ENCODE measurements at places on chromosomes 4 and X.

GRCh38 chrX:643241-643595 lies 12.6 kb downstream of the SHOX start:
- DNase-seq, result no peak

GRCh38 chr4:145734576-145735346 lies 54.8 kb downstream of the C4orf51 start:
- DNase-seq, result no peak

GRCh38 chrX:7233580-7234406 lies 85.8 kb upstream of the PUDP start:
- DNase-seq, result no peak

GRCh38 chr4:183416879-183417755 lies 27.3 kb upstream of the CDKN2AIP start:
- DNase-seq, result no peak

GRCh38 chrX:136061696-136062095 lies 76.5 kb downstream of the SLC9A6 start:
- DNase-seq, result no peak

GRCh38 chr4:154577324-154577723 lies 13.2 kb downstream of the FGA start:
- DNase-seq, result no peak

GRCh38 chrX:53279296-53280237 lies 1.8 kb downstream of the IQSEC2 start:
- DNase-seq, result no peak

- DNase-seq, result no peak
These were observed 7.4 kb downstream of the ARHGAP10 start for GRCh38 chr4:147739239-147739823.

DNA sequence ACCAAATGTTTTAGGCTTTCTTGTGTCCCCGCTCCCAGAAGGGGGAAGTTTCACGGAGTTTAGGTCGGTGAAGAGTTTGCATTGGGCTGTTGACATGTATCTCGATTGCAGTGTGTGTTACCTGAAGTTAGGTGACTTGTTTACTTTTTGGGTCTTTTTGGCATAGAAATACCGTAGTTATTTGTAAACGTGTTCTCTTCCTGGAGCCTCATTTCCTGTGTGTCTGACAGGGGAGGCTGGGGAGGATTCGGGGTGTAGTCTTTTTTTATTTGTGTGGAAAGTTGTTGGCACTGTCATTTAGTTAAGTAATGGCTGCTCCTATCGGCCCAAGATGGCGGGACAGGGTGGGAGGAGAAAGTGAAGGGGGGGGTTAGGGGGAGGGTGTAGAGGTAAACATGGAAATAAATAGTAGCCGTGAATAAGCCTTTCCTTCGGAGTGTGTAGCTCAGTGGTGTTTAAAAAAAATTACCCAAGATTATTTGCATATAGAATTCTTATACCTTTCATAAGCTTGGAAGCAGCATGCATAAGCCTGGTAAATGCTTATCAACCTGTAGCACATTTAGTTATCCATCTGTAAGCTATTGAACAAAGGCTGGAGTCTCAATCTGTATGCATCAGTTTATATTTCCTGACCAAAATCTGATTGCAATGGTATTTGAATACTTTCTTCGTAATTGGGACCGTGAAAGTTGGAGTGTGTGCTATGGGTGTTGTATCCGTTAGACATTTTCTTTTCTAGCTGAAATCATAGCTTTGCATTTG lies 1.6 kb downstream of the KDM6A start:
- peak; percentile 3 for DNase-seq

DNA sequence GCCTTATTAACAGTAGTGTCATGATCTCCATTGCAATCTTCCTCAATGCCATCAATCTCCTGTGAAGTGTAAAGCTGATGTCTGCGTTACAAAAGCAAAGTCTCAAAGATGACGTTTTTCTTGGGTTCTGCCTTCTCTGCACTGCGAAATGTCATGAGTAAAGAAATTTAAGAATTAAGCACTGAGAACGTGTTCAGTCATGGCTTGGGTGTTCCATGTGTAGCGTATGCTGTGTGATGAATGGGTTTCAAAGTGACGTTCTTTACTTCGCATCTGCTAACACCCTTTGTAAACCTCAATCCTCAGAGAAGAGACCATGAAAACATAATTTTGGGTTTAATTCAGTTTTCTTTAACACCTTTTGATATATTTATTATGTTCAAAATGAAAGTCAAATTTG lies 999 bp downstream of the NAP1L5 start:
- no peak for DNase-seq

DNA sequence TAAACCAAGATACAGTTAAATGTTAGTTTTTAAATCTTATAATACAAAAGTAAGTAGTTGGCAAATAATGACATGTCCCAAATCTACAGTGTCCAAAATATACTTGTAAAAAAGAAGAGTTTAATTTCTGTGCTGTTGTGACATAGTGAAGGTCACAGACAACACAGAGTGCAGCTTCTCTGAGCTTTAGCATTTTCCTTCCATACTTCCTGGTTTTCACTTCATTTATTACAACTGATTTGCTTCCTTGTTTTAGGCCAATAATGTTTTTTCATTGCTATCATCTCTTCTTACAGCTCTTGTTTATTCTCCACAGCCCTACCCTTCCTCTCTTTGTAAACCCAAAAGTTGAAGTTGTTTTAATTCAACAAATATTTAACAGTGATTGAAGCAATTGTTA lies 132.4 kb upstream of the TET2 start:
- no peak for DNase-seq

GRCh38 chrX:109926743-109927662 lies 75.9 kb upstream of the TMEM164 start:
- DNase-seq, result no peak

- DNase-seq, result peak; percentile 45
These were observed 158.7 kb downstream of the SPRY1 start for GRCh38 chr4:123555233-123555806.

GRCh38 chrX:22748093-22748999 lies 251.4 kb upstream of the DDX53 start:
- peak; percentile 1 for DNase-seq

GRCh38 chrX:50188859-50189600 lies 11.8 kb downstream of the AKAP4 start:
- no peak for DNase-seq

- DNase-seq, result no peak
These were observed 12.3 kb downstream of the PPP3CA start for GRCh38 chr4:101334963-101335572.

- DNase-seq, result no peak
These were observed 278.0 kb upstream of the GNPDA2 start for GRCh38 chr4:45004326-45004725.

- no peak for DNase-seq
These were observed 106.0 kb downstream of the IQCM start for GRCh38 chr4:149709640-149710039.

DNA sequence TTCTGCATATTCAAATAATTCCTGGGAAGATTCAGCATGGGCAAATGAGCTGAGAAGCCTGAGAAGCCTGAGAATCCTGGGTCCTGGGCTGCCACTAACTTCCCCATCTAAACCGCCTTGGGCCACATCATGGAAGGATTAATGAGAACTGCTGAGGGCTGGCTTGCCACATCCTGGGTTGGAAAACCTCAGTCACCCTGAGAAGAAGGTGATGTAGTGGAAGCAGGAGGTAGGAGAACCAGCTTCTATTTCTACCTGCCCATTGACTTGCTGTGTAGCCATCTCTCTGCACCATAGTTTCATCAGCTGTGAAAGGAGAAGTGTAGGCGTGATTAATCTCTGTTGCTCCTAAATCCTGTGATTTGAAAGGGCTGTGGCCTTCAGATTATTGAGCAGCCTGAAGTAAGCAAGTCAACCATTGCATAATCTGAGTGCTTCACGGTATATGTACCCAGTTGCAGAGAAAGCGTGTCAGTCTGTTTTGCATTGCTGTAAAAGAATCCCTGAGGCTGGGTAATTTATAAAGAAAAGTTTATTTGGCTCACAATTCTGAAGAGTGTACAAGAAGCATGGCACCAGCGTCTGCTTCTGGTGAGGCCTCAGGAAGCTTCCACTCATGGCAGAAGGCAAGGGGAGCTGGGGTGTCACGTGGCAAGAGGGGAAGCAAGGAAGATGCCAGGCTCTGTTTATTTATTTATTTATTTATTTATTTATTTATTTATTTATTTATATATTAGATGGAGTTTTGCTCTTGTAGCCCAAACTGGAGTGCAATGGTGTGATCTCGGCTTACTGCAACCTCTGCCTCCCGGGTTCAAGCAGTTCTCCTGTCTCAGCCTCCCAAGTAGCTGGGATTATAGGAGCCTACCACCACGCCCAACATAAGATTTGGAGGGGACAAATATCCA lies 140.9 kb upstream of the ATP6AP2 start:
- no peak for DNase-seq

GRCh38 chr4:61451935-61452334 lies 251.8 kb downstream of the ADGRL3 start:
- no peak for DNase-seq

DNA sequence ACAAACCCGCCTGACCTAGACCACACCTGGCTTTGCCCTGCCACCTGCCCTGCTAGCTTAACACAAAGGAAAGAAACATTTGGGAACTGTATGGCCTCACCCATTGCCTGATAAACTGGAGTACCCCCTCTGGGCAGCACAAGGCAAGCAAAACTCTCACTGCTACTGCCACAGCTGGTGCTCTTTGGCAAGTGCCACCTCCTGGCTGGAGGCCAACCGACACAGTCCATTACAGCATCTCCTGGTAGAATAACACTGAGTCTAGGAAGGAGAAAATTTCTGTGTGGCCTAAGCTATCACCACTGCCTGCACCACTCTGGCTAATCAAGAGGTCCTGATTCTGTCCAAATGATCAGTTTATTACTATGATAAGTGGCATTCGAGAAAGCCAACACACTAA lies 18.9 kb upstream of the SPANXN3 start:
- no peak for DNase-seq

- DNase-seq, result no peak
These were observed 320.0 kb downstream of the ADGRL3 start for GRCh38 chr4:61520166-61520565.

DNA sequence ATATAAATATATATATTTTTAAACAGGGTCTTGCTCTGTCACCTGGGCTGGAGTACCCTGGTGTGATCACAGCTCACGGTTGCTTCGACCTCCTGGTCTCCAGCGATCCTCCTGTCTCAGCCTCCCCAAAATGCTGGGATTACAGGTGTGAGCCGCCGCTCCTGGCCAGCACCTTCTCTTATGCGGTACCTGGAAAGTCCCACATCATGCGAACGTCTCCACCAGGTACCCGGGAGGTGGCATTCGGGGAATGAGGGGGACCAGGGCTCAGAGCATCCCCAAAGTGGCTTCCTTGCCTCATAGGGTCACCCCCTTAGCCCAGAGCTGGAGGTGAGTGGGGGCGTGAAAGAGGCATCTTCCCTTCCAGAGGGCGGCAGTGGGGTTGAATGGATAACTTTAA lies 84.0 kb upstream of the PPP2R3B start:
- no peak for DNase-seq

DNA sequence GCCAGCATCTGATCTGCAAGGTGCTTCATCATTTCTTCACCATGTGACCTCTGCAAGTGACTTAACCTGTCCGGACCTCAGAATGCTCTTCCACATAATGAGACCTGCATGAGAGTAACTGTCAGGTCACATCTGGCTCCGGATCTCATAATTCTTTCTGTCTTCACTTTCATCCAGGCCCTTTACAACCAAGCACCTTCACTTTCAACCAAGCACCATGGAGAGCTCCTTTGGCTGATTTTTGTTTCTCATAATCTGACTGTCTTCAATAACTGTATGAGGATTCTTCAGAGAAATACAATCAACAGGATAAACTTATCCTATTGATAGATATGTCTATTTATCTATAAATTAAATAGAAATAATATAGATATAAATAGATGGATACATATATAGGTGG lies 148.1 kb downstream of the VCX3A start:
- no peak for DNase-seq

DNA sequence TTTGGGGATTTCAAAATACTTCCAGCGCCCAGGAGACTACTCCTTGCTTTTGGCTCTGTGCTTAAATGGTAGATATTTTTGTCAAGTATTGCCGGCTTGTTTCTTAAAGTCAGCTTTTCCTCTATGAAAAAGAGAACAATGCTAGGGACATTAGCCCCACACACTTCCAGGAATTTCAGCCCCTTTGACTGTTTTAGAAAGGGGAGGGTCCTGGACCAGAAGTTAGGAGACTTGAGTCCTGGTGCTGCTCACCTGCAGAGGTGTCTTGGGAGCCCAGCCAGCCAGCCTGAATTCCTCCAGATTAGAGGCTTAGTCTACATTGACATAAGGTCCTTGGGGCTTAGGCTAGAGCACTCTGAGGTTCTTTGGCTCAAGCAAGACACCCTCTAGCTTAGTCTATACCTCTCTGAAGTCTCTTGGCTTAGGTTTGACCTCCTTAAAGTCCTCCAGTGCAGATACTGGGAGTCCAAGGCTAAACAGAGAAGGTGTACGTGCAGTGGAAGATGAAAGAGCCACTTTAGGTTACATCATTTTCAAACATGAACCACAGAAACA lies 1.6 kb upstream of the SETD7 start:
- no peak for DNase-seq

GRCh38 chr4:77496457-77496856 lies 109.2 kb upstream of the CXCL13 start:
- no peak for DNase-seq

DNA sequence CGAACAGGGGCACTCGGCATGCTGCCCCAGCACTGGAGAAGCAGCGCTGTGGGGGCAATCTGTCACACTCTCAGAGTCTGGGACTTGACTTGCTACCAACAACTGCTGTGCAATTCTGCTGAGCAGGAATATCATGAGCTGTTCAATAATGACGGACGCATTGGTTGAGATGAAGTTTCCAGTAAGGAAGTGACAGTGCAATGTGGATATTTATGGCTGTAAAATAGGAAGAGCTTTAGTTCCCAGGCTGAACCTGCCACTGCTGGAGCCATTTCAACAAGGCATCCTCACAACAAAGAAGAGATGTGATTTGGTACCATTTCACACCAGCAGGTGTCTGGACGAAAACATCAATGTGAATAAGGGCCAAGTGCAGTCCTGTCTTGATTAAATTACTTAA lies 24.2 kb downstream of the CHST7 start:
- no peak for DNase-seq

GRCh38 chr4:84915396-84915780 lies 51.1 kb downstream of the WDFY3 start:
- no peak for DNase-seq

DNA sequence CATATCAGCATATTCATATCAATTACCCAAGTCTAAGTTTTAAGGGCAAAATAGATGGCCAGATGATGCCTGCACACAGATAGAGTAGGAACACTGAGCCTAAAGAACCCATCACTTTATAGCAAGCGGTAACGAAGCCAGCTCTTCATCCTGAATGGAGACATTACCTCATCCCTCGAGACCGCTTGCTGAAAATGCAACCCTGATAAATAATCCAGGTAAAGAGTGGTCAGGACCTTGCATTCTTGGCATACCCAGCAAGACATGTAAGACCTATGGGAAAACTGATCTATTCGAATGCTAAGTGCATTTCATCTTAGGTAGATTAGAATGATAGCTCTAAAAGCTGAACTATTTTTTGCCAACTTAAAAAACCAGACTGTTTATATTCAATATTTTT lies 25.3 kb downstream of the DCHS2 start:
- no peak for DNase-seq

- no peak for DNase-seq
These were observed 1148.9 kb downstream of the STIM2 start for GRCh38 chr4:28009541-28009940.

GRCh38 chr4:101870874-101871273 lies 80.3 kb downstream of the BANK1 start:
- no peak for DNase-seq
